Thoracic aorta (tissue), 2 donors: ENCODE measurements at places on chromosomes 7 and 10. TPM values are rescaled to one million over a fixed set of nuclear protein-coding genes. Genes with fewer than 3 reads are reported as not detected.

The LAMB4 gene
- not detected for total RNA-seq

The WEE2 gene
- total RNA-seq, result not detected

DNA sequence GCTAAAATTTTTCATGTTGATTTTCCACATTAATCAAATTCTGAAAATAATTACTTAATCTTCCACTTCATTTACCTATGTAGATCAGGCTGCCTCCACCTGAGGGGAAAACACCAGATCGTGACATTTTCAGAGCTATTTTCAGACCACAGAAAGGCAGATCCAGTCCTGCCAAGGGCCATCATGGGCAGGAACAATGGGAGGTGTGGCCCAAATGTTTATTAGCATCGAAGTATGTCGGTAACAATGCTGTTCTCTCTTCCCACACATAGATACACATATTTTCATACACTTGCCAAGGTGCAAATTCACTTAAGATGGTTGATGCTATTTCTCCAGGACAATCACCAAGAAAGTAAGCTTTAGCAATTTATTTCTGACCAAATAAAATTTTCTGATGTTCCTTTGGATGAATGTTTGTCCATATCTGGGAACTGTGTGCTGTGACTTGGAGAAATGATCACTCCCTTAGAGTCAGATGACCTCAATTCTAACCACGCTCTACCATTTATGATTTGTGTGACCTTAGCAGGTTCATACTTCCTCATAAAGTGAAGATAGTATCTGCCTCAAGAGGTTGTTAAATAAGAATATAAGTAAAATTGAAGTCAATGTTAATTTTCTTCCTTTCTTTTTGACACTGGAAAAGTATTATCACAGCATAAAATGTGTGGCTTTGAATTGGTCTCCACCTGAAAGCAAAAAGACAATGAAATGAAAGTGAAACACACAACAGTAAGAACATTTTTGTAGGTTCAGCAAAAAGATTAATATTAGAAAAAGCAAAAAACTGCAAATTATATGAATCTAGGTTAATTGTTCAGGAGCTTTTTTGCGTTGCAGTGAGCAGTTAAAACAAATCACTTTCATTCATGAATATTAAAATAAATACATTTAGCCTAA lies 310.4 kb upstream of the PHF14 start:
- no peak for DNase-seq
- H3K4me1 ChIP-seq, result no peaks in the 10 kb centered on the region
- no peaks in the 10 kb centered on the region for H3K27me3 ChIP-seq
- H3K27ac ChIP-seq, result no peak overlapping the region

GRCh38 chr10:104052431-104052830 lies 33.2 kb downstream of the COL17A1 start:
- no peak overlapping the region for H3K4me3 ChIP-seq
- no peaks in the 10 kb centered on the region for H3K36me3 ChIP-seq
- no peaks in the 10 kb centered on the region for H3K27me3 ChIP-seq
- H3K27ac ChIP-seq, result no peak overlapping the region
- no peak for DNase-seq
